Body of pancreas (tissue), 4 donors: ENCODE measurements at places on chromosomes 16 and 17.
A peak's percentile ranks its signal among the peaks of the same experiment; 100 is the strongest.

- H3K27me3 ChIP-seq, result no peaks in the 10 kb centered on the region
- no peaks in the 10 kb centered on the region for H3K36me3 ChIP-seq
- no peak overlapping the region for H3K27ac ChIP-seq
Observed at GRCh38 chr16:68276223-68276622, 11.9 kb downstream of the SLC7A6 start.

DNA sequence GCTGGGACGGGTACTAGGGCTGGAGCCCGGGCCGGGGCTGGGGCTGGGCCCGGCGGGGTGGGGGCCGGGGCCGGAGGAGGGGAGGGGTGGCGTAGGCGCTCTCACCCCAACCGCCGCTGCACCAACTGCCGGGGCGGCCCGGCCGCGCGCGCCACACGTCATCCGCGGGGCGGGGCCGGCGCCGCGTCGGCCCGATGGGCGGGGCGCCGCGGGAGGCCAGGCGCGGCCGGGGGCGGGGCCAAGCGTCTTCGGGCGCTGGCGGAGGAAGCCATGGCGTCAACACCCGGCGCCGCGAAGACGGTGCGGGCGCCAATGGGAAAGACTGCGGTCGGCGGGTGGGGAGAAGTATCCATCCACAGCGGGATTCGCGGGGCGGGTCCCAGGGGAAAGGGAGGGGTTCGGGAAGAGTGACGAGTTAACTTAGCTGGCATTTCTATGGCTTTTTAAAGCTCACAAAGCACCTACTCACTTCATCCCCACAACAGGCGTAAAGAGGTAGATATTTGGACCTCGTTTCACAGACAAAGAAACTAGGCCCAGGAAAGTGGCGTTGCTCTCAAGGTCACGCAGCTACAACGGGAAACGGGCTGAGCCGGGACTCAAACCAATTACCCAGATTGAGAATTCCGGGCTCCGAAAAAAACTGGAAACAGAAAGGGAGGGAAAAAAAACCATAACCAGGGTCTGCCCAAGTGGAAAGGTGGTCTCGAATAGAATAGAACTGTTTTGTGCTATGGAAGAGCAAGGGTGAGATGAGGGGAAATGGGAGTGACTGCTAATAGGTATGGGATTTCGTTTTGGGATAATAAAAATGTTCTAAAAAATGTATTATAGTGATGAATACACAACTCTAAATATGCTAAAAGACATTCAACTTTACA is at the start of gene SPAG9:
TSS of gene SPAG9 (minus strand) at position 130 of the 881 bp plus-strand sequence. CDS start 212 bp downstream, outside the sequence.
- H3K36me3 ChIP-seq, result no peaks in the 10 kb centered on the region
- peaks cover 54% of the 10 kb centered on the region for H3K4me1 ChIP-seq
- peak; percentile 96 for DNase-seq
- H3K4me3 ChIP-seq, result peak within 1 kb of the TSS; percentile 83
- no peaks in the 10 kb centered on the region for H3K27me3 ChIP-seq

GRCh38 chr16:2469399-2470233 is 1.5 kb upstream of the NTN3 start:
- no peaks in the 10 kb centered on the region for H3K27me3 ChIP-seq
- no peak overlapping the region for H3K27ac ChIP-seq
- DNase-seq, result no peak

DNA sequence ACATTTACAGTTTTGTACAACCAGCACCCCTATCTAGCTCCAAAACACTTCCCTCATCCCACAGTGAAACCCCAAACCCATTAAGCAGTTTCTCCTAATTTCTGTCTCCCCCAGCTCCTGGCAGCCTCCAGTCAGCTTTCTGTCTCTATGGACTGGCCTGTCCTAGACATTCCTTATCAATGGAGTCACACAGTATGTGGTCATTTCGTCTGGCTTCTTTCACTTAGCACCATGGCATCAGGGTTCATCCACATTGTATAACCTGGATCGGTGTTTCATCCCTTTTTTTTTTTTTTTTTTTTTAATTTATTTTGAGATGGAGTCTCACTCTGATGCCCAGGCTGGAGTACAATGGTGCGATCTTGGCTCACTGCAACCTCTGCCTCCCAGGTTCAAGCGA is 68.5 kb downstream of the ZDHHC7 start:
- H3K36me3 ChIP-seq, result no peaks in the 10 kb centered on the region
- H3K4me3 ChIP-seq, result no peak overlapping the region
- no peak overlapping the region for H3K27ac ChIP-seq

- H3K36me3 ChIP-seq, result no peaks in the 10 kb centered on the region
- peak; percentile 83 for DNase-seq
- H3K27ac ChIP-seq, result peak within 1 kb of the TSS; percentile 69
- H3K27me3 ChIP-seq, result no peaks in the 10 kb centered on the region
- peaks cover 43% of the 10 kb centered on the region for H3K4me1 ChIP-seq
Observed at GRCh38 chr17:83079352-83079747, at the start of gene METRNL. Gene METRNL (plus strand): TSS chr17:83079609. CDS start chr17:83079816, 207 bp downstream.

GRCh38 chr16:77359065-77359502 is 75.8 kb downstream of the ADAMTS18 start:
- no peaks in the 10 kb centered on the region for H3K27me3 ChIP-seq
- no peak for DNase-seq
- no peak overlapping the region for H3K27ac ChIP-seq
- no peaks in the 10 kb centered on the region for H3K36me3 ChIP-seq
- H3K4me1 ChIP-seq, result no peaks in the 10 kb centered on the region
- no peak overlapping the region for H3K4me3 ChIP-seq

GRCh38 chr17:15285466-15285865 is 20.3 kb upstream of the PMP22 start:
- no peaks in the 10 kb centered on the region for H3K4me1 ChIP-seq
- H3K36me3 ChIP-seq, result no peaks in the 10 kb centered on the region
- H3K27me3 ChIP-seq, result no peaks in the 10 kb centered on the region
- H3K4me3 ChIP-seq, result no peak overlapping the region
- no peak overlapping the region for H3K27ac ChIP-seq

DNA sequence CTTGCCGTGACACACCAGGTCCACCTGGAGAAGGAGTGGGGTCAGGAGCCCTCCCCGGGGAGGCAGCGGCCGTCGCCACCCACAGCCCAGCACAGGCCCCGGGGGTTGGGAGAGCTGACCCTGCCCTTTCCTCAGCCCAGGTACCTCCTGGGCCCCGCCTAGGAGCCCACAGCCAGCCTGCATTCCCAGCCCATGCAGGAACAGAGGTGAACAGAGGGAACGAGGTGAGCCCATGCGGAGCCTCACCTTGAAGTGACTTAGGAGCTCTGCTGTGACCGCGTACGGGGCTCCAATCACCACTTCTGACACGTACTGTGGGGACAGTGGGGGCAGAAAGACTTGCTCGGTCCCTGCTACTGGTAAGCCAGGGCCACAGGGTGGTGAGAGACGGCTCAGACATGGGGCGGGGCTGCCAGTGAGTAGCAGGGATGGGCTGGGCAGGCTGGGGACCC is 3.4 kb downstream of the NPB start:
- H3K27me3 ChIP-seq, result no peaks in the 10 kb centered on the region
- H3K27ac ChIP-seq, result no peak overlapping the region
- H3K4me3 ChIP-seq, result no peak overlapping the region

DNA sequence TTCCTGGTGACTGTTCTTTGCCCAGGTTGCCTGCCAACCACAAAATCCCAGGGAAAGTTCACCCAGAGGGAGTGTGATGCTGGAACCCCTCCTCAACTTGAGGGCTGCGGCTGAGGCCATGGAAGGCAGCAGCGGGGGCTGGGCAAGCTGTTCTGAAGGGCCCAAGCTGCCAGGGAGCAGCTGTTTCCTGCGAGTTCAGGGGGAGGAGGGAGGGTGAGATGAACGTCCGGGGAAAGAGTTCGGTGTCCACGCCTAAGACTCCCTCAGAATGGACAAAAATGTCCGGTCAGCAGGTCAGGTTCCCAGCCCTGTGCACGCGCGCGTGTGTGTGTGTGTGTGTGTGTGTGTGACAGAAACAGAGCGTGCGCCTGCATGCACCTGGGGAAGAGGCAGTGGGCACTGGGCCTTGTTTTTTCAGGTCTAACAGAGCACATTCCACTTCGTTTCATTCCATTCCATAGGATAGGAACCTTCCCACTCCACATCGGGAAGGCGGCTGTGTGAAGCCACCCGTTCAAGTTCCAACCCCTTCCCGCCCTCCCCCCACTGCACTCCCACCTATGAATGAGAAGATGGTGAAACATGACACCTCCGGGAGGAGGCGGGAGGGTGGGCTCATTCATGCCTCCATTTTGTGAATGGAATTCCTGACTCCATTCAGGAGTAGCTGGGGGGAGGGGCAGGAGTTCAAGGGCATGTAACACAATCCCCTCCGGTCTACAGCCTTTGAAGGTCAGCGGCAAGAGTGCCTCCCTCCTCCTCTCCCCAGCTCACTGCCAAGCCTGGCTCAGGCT is 15.7 kb downstream of the ETV4 start:
- H3K27me3 ChIP-seq, result no peaks in the 10 kb centered on the region
- peaks cover 39% of the 10 kb centered on the region for H3K4me1 ChIP-seq
- H3K27ac ChIP-seq, result peak overlapping the region; percentile 83
- H3K36me3 ChIP-seq, result peaks cover 3% of the 10 kb centered on the region
- no peak overlapping the region for H3K4me3 ChIP-seq

DNA sequence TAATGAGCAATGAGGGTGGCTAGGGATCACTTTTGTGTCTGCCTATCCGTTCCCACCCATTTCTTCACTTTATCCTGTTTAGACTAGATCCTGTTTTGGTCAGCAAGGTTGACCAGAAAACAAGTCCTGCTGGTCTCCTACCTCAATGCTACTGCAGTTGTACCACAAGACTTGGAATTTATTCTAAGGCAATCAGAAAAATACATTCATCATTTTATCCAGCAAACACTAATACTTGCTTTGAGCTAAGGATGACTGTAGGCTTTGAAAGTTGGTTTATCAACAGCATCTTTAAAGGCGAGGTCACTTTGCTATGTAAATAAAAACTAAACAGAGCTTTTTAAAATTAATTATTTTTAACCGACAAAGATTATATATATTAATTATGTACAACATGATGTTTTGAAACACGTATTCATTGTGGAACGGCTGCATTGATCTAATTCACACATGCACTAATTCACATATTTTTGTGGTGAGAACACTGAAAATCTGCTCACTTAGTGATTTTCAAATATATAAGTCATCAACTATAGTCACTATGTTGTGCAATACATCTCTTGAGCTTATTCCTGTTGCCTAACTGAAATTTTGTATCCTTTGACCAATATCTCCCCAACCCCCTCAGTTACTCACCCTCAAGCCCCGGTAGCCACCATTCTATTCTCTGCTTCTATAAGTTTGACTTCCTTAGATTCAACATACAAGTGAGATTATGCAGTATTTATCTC is 125.9 kb upstream of the HS3ST3A1 start:
- H3K36me3 ChIP-seq, result no peaks in the 10 kb centered on the region
- H3K4me3 ChIP-seq, result no peak overlapping the region
- no peak for DNase-seq
- no peaks in the 10 kb centered on the region for H3K4me1 ChIP-seq
- no peaks in the 10 kb centered on the region for H3K27me3 ChIP-seq

DNA sequence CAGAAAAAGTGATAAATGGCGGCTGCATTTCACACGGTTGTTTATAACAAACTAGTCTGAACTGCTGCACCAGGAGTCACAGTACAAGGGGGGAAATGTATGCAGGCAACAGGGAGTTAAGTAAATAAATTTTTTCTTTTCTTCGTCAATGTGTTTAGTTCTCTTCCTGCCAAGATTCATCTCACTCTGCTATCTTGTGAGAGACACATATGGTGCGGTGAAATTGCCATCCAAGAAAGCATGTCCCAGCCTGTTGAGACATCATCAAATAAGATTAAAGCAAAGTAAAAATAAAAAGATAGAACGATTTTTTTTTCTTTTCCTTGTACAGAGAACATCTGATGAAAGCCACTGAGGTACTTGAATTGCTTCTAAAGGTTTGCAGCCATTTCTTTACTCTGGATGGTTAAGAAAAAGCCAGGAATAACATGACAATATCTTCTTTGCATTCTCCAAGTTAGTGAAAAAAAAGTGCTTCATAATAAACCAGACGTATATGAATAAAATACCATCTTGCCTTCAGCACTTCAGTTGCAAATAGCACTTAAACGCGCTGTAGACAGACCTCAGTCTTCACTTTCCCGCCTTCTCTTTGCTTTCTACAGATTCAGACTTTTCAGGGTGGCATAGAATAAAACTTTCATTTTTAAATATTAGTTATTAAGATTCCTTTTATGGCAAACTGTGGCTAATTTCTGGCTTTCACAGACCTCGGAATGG is 506.2 kb upstream of the ZFHX3 start:
- no peak for DNase-seq
- H3K4me3 ChIP-seq, result no peak overlapping the region
- no peaks in the 10 kb centered on the region for H3K27me3 ChIP-seq
- no peak overlapping the region for H3K27ac ChIP-seq
- H3K36me3 ChIP-seq, result no peaks in the 10 kb centered on the region

DNA sequence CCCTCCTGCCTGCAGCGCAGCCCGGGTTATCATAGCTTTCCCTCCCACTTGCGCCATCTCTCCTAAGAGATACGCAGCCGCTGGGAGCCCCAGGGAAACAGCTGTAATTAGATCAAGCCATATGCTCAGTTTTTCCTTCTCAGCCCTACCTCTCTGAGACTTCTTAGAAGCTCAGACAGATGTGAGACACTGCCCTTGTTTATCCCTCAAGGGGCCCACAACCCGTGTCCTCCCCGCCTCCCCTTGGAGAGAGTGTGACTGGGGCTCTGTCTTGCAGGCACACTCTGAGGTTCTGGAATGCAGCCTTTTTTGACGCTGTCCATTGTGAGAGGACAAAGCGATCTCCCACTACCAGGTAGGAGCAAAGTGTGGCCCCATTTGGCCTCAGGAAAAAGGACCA is 31.2 kb downstream of the CIBAR2 start:
- no peak overlapping the region for H3K4me3 ChIP-seq
- DNase-seq, result no peak
- no peaks in the 10 kb centered on the region for H3K4me1 ChIP-seq
- H3K36me3 ChIP-seq, result peaks cover 17% of the 10 kb centered on the region
- no peaks in the 10 kb centered on the region for H3K27me3 ChIP-seq

- H3K4me3 ChIP-seq, result no peak overlapping the region
- H3K4me1 ChIP-seq, result peaks cover 6% of the 10 kb centered on the region
- H3K27me3 ChIP-seq, result no peaks in the 10 kb centered on the region
- H3K36me3 ChIP-seq, result no peaks in the 10 kb centered on the region
- H3K27ac ChIP-seq, result no peak overlapping the region
Observed at GRCh38 chr17:68306819-68307218, 15.5 kb downstream of the ARSG start.

- peaks cover 12% of the 10 kb centered on the region for H3K4me1 ChIP-seq
- no peak for DNase-seq
Observed at GRCh38 chr17:64653325-64653984, 8.7 kb downstream of the SMURF2 start.

- H3K27ac ChIP-seq, result no peak overlapping the region
- H3K36me3 ChIP-seq, result no peaks in the 10 kb centered on the region
- no peak for DNase-seq
- H3K4me1 ChIP-seq, result peaks cover 18% of the 10 kb centered on the region
- no peak overlapping the region for H3K4me3 ChIP-seq
Observed at GRCh38 chr16:88434746-88435145, 18.3 kb upstream of the ZFPM1 start.
